ENCODE measurements at places on chromosomes 4 and X.

DNA sequence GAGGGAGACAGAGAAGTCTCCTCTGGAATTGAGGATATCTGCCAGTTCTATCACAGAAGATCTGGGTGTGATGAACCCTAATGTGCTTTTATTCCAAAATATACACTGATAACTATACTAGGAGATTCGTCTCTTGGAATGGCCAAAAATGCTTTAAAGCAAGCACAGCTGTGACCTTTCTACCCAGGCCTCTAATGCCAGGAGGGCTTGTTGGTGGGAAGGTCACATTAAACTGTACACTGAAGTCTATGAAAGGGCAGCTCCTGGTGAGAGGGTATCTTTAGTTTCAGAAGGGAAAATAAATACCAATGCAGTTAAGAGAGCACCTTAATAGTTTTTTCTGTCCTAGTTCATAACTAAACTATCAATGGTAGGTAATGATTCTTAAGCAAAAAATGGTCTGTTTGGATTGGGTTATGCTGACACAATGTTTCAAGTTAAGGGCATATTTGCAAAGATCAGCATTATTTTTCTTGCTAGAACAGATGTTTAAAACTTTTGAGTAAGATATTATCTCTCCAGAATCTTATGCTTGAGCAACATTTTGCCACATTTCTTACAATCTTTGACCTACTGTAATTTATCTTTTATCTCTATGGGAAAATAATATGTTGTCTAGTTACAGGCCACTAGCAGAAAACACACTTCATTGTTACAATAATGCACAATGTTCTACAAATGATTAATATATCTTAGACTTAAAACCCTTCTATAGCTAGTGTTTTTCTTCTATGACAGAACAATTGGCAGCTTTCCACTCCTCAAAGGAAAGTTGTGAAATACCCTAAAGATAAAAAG, 59.6 kb downstream of the SEC24D start:
- DNase-seq: no peak

DNA sequence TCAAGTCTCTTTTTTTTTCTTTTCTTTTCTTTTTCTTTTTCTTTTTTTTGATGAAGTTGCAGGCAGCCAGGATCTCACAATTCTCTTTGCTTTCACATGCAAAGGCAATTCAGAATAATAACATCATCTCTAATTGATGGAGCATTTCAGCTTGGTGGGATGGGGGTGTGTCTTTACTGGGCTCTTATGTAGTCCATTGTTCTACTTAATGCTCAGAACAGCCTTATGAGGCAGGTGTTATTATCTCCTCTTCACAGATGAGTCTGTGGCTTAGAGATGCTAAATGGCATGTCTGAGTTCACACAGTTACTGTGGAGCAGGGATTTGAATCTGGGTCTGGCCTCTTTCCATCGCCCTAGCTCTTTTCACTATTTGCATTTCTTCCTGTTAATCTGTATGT, 70.2 kb downstream of the TRPC5 start:
- no peak for DNase-seq

DNA sequence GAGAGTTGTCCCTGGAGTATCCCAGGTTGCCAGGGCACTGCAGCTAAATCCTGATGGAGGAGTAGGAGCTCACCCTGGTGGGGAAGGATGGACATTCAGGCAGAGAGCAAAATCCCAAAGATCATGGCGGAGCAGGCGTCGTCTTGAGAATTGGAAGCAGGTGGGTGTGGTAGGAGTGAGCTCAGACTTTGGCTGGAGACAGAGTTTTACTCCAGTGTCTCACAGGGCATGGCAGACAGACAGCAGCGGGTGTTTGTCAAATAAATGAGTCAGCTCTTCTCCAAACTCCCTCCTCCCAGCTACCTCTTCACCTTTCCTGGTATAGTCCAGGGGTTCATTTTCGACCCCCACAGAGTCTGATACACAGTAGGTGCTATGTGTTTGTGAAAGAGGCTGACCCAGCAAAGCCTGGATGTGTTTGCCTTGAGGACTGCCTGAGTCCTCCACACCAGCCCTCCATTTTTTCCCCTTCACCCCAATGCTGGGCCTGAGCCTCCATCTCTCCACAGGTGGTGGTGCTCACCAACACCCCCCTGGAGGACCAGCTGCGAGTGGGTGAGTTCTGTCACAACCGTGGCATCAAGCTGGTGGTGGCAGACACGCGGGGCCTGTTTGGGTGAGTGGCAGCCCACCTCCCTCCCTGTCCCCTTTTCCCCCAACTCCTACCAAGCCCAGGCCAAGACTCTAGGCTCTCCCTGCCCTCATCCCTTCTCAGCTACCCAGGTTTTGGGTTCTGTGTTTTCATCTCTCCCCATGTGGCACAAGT, 6.9 kb downstream of the UBA1 start:
- no peak for DNase-seq

DNA sequence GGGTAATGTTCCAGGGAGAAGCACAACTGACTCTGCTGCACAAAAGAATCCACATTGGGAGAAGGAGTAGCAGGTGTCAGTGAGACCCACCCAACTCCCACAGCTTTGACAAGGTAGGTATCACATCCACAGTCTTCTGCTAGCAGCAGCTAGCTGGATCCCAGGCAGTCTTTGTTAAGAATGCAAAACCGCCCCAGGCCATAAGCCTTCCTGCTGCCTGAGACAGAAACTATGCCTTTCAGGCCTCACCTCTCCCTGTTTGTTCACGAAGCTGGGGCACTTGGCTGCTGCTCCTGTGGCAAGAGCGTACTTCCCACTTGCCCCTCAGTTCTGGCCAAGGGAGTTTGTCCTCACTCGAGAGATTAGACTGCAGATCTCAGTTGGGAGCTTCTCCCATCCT, 21.4 kb downstream of the RRAGB start:
- DNase-seq: no peak

Measured in spinal cord (tissue), 10 donors.